ENCODE measurements at places on chromosomes 3 and 15.

- no peak for DNase-seq
Observed at GRCh38 chr15:26892182-26892518, 25.3 kb downstream of the GABRA5 start.

DNA sequence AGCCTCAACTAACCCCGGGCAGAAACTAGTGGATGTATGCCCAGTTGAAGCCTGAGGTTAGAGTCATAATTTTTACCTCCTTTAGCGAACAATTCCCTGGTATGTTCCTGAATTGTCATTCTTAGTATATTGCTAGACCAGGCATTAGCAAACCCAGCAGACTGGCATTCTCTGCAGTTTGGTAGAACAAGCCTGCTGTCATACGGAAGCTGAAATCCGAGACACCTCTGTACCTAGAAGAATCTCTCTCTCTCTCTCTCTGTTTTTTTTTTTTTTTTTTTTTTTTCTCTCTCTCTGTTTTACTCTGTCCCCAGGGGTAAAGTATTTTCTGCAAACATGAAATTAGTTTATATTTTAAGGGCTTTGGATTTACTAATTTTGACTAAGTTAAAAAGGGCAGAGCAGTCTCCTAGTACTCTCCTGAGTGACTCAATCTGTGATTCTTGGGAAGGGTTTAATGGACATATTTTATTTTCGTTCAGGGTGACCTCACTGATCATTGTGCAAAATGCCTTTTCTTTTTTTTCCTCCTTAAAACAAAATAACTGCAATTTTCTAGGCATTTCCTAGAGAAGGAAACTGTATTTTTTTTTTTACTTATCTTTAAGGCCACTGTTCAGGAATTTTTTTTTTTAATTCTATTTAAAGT, 133.6 kb upstream of the ICE2 start:
- DNase-seq = no peak

DNA sequence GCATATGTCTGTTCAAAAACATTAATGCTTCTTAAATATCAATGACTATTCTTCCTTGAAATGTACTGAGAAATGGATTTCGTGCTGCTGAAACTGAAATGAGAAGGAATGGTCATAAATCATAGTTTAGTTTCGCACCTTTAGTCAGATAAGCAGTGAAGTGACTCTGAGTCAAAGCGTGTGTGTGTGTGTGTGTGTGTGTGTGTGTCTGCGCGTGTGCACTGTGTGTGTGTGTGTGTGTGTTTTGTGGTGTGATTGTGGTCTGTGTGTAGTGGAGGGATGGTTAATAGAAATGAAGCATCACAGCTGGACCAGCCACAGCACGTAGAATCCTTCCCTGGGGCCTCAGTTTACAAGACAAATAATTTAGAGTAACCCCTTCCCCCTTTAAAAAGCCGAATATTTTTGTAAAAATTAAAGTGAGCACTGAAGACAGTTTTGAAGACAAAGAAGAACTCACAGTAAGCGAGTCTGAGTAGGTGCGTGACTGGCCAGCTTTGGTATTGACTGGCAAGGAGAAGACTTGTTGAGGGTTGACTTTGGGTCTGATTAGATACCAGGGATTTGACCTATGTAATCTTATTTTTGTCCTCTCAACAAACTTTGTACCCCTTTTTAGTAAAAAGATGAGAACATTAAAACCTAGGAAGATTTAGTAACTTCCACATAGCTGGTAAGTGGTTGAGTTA, 202.0 kb upstream of the IL12A start:
- no peak for DNase-seq

DNA sequence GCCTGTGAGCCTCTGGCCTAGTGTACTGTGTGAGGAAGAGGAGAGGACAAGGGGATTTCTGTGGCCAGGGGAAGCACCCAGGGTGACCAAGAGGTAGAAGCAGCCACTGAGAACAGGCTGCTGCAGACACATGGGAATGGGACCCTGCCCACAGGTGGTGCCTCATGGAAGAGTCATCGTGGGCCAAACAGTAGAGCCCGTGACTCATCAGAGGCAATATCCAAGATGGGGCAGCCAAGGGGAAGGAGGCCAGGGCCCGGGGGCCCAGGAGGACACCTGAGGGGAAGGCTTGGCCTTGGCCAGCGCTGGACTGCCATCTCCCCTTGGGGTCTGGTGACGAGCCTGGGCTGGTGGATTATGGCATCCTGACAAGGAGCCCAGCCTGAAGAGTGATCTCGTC, 275.0 kb upstream of the LYSMD4 start:
- no peak for DNase-seq

- no peak for DNase-seq
Observed at GRCh38 chr3:129586746-129587430, 19.6 kb downstream of the PLXND1 start.

DNA sequence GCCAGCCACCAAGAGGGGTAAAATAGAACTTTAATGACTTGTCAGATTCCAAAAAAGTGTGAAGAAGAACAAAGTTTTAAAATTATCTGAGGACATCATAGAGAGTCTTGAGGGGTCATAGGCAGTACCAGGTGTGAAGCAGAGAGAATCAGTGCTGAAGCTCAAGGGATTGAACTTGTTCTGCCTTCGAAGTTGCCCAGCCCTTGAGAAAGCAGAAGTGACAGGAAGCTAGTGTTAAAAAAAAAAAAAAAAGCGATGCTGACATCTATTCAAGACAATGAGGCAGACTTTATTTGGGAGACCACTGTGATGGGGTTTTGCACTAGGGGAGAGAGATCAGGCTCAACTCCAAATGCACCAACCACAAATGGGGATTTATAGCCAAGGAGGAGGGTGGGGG, 21.8 kb downstream of the FBXO22 start:
- DNase-seq = no peak

All from OCI-M1 (cell line).